ENCODE measurements at places on chromosomes 7 and 10.

DNA sequence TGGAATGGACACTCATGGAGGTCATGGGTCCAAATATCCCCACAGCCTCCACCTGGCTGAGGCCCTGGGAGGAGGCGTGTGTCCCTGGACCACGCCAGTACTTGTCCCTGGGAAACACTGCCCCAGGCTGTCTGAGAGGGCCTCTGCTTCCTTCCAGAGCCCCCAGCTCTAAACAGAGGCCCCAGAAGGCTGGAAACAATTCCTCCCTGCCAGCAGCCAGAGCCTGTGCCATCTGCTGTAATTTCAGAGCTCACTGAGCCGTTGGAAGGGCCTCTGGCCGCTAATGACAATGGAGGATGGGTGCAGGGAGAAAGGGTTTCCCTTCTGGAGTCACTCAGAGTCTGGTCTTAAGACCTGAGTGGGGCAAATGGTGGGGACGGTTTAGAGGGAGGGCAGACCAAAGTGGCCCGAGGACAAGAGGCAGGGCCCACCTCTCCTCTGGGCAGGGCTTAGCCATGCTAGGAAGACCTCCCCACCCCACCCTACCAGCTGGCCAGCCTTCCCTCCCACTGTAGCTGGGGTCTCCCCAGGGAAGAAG lies 7.1 kb downstream of the CHAT start:
- DNase-seq = no peak

DNA sequence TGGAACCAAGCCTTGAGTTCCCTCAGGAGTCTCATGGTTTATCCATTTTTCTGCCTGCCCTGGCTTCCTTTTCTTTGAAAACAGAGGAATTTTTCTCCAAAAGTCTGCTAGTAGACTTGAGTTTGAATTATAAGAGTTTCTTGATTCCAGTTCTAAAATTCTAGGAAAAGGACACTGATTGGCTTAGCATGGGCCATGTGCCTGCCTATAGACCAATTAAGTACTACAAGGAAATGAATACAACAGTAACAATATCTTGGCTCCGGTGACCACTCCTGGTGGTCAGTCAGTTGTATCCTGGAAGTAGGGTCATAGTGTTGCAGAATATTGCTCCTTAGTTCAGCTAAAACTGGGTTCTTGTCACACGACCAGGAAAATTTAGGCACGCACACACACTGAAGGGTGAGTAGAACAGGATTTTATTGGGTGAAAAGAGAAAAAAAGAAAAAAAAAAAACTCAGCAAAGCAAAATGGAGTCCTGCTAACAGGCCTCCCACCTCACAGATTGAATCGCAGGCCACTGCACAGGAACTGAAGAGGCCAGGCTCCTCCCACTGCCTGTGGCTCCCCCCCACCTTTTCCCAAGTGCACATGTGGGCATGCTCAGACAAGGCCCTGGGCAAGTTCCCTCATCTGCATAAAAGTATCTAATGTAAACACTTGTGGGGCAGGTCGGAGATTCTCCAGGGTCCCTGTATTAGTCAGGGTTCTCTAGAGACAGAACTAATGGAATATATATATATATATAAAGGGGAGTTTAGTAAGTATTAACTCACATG lies 155.1 kb downstream of the LYZL1 start:
- DNase-seq = no peak

DNA sequence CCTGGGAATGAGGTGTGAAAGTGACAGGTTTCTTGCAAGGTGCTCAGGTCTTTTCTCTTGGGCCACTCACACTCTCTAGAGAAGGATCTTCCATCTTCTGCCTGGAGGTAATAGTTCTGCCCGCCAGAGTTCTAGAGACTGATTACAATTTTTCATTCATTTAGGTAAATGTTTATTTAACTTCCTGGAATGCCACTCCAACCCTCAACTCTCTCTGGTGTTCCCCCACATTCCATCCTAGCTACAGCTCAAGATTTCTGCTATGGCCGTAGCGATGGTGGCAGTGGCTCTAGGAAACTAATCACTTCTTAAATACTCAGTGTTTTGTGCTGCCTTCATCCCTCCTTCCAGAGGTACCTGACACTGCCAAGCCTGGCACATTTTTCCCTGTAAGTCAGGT lies 174.6 kb downstream of the WDR11 start:
- DNase-seq = no peak

DNA sequence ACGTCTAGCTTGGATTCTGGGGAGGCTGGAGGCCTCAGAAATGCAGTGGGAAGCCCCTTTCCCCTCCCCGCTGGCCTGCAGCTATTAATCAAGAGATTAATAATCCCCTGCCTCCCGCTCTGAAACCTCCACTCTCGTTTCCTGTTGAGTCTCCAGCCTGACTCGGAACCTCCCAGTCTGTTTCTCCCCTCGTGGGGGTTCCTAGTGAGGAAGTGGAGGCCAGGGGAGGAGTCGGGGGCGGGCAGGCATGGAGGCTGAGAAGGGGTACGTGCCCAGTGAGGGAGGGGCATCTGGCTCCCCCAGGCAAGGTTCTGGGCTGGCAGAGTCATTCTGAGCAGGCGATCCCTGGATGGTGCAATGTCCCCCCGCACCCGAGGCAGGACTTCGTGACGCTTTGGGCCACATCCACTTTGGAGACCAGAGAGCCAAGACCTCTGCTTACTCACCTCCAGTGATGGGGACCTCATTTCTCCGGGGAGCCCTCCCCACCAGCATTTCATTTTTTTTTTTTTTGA lies 73.6 kb downstream of the COL26A1 start:
- no peak for DNase-seq

GRCh38 chr10:12418000-12418399 lies 68.7 kb downstream of the CAMK1D start:
- no peak for DNase-seq

DNA sequence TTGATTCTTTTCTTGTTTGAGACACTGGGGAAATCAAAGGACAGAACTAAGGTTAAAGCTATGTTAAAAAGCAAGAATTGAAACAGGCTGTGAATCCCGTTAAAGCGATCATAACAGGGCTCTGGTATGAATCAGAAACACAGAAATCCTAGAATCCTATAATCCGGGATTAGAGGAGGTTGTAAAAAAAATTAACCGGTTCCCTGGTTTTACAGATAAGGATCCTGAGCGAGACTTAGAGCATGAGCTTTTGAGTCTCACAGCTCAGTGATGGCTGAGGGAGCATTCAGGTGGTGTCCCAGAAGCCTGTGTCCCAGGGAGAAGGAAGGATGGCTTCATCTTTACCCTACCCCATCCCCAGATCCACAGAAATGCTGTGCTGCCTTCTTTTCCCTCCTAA lies 461.3 kb downstream of the PAXIP1 start:
- DNase-seq = no peak

DNA sequence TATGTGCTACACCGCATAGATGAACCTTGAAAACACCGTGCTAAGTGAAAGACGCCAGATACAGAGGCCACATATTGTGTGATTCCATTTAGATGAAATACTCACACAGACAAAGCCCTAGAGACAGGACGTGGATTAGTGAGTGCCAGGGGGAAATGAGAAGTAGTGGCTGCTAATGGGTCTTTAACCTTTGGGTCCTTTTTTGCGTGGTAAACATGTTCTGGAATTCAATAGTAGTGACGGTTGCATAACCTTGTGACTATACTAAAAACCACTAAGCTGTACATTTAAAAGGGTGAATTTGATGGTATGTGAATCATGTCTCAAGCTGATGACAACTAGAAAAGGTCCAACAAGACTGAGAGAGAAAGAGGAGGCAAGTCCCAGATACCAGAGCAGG lies 15.6 kb downstream of the SMKR1 start:
- no peak for DNase-seq

Measured in activated CD4-positive, CD25-positive, alpha-beta regulatory T cell treated with anti-CD3 and anti-CD28 coated beads, Interleukin-2, amount 50 U/mL, for 72 hours (primary cell).